ENCODE measurements at places on chromosomes 5 and 9.

DNA sequence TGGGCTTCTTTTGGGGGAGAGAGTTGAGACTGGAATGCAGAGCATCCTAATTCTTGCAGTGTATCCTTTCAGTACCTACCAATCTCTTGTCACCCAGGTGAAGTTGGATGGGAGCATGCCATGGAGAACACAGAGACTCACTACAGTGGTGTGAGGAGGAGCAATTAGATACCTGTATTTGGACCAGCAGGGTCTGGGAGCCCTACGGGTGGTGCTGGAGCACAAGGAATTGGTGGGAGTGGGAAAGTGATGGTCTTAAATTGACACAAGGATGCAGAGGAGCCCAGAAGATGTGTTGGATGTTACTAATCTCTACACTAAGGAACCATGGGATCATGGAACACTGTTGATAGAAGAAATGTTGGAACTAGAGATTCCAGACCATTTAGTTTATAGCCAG is 212.7 kb downstream of the CHSY3 start:
- H3K36me3 ChIP-seq: no peaks in the 10 kb centered on the region
- H3K4me1 ChIP-seq: no peaks in the 10 kb centered on the region
- no peak overlapping the region for H3K4me3 ChIP-seq

DNA sequence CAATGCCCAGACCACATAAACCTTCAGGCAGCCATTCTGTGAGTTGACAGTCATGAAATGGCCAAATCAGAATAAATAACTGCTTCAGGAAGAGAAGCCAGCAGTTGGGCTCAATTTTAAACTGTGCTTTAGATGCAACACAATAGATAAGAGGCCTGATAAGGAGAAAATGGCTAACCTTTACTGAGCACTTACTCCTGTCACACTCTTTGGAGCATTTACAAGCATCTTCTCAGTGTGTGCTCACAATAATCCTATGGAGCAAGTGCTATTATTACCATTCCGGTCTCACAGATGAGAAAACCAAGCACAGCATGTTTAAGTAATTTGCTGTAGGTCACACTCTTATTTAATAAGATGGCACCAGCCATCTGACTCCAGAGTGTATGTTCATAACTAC is 11.5 kb upstream of the SH3RF2 start:
- no peaks in the 10 kb centered on the region for H3K27me3 ChIP-seq
- no peak for DNase-seq
- no peak overlapping the region for H3K4me3 ChIP-seq
- H3K27ac ChIP-seq: no peak overlapping the region

DNA sequence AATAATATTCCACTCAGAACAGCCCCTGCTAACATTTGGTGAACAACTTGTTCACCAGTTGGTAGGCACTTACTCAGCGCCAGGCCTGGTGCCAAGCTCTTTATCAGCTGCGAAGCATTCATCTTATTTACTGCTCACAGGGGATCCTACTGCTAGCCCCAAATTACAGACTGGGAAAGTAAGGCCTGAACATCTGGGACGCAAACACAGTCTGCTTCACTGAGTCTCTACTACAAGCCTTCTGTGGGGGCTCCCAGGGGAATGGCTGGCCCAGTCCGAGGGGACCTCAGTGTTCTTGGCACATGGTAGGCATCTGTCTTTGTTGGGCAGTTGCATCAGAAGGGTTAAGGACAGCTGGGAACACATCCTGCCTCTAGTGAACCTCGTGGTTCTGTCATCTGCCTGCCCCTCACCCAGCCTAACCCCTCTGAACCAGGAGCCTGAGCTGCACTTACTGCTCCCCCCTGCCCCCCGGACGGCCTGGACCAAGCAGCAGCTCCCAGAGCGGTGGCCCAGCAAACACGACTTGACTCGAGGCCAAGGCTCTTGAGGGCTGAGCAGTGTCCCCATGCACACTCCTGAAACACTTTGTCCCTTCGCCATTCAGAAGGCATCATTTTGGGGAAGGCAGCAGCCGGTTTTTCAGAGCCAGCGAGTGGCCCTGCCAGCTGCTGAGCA is at the start of gene PHYHD1:
TSS of gene PHYHD1 (plus strand) at position 602 of the 678 bp plus-strand sequence. CDS start 1,342 bp downstream, outside the sequence.
- H3K36me3 ChIP-seq: peaks cover 28% of the 10 kb centered on the region
- no peaks in the 10 kb centered on the region for H3K4me1 ChIP-seq
- no peak within 1 kb of the TSS for H3K27ac ChIP-seq
- H3K27me3 ChIP-seq: no peaks in the 10 kb centered on the region

GRCh38 chr5:83077662-83078261 is 415 bp downstream of the XRCC4 start:
- H3K27me3 ChIP-seq: no peaks in the 10 kb centered on the region
- no peak for DNase-seq
- peak overlapping the region; percentile 78 for H3K27ac ChIP-seq
- H3K36me3 ChIP-seq: no peaks in the 10 kb centered on the region

- H3K4me1 ChIP-seq: peaks cover 11% of the 10 kb centered on the region
- H3K4me3 ChIP-seq: peak overlapping the region; percentile 96
- no peaks in the 10 kb centered on the region for H3K36me3 ChIP-seq
- DNase-seq: no peak
- H3K27me3 ChIP-seq: no peaks in the 10 kb centered on the region
These were observed 500 bp upstream of the CREBRF start for GRCh38 chr5:173055722-173055982.

GRCh38 chr9:97529363-97530076 is 28.1 kb downstream of the TMOD1 start:
- DNase-seq: no peak
- no peaks in the 10 kb centered on the region for H3K4me1 ChIP-seq
- H3K4me3 ChIP-seq: no peak overlapping the region
- no peak overlapping the region for H3K27ac ChIP-seq
- no peaks in the 10 kb centered on the region for H3K27me3 ChIP-seq

DNA sequence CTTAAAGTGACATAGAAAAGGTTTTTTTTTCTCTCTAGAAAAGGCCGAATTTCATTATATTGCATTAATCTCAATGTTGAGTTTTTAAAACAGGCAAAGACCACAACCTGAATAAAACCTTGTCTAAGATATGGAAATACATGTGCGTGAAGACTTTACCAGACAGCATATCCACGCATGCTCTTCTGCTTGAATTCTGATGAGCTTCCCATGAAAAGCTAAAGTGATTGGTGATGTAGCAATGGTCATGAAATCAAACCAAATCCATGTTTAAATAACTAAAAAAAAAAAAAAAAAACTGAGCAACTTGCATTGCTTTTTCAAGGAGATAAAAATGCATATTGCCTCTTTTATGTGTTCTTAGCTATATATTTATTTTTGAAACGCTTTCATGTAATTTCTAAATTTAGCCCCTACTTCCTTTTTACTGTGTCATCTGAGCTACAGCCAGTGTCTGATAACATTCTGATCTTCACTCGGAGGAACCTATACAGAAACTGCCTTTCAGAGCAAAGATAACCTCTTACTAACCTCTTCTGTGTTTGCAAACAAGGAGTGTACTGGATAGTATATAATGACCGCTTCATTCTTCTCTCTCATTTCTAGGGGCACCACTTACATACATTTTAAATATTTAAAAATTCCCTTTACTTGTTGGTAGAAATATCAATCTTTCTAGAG is 179.1 kb upstream of the GNA14 start:
- no peak overlapping the region for H3K4me3 ChIP-seq
- no peaks in the 10 kb centered on the region for H3K27me3 ChIP-seq
- no peak for DNase-seq
- H3K27ac ChIP-seq: no peak overlapping the region
- no peaks in the 10 kb centered on the region for H3K4me1 ChIP-seq

DNA sequence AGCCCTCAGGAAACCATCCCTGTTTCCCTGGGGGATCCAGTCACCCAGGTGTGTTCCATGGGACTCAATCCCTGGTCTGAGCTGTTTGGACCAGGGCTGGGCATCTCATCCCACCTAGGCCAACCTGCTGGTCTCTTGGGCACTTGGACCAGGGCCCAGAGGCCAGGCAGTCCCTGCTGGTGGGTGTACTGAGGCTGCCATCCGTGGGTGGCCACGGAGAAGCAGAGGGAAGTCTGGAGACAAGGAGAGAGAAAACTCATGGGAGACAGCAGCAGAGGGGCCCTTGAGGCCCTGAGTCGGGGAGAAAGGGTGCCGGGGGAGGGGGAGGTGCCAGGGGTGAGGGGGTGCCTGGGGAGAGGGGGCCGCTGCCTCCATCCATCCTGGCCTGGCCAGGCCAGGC is 247.8 kb downstream of the PBX3 start:
- DNase-seq: no peak
- H3K4me1 ChIP-seq: no peaks in the 10 kb centered on the region
- H3K36me3 ChIP-seq: no peaks in the 10 kb centered on the region
- H3K27ac ChIP-seq: no peak overlapping the region
- H3K4me3 ChIP-seq: no peak overlapping the region

DNA sequence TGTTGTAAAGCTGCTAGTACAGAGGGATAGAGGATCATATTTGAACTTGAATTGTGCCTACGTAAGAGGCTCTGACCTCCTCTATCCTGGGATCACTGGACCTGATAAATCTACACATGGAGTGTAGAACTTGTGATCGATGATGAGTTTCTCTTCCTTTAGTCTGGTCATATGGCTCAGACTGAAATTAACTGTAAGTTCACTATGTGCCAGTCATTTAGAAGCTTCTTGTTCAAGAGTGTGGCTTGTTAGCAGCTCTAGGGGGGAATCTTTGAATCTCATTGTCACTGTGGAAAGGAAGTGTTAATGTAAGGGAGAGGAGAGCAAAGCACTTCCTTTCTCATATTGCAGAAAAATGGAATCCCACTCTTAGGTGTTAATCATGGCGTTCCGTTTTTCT is 12.1 kb downstream of the ZBTB34 start:
- H3K4me3 ChIP-seq: no peak overlapping the region
- no peak overlapping the region for H3K27ac ChIP-seq
- no peak for DNase-seq
- no peaks in the 10 kb centered on the region for H3K4me1 ChIP-seq
- H3K36me3 ChIP-seq: no peaks in the 10 kb centered on the region

GRCh38 chr9:10252174-10252573 is 360.6 kb downstream of the PTPRD start:
- DNase-seq: no peak
- H3K4me3 ChIP-seq: no peak overlapping the region
- no peaks in the 10 kb centered on the region for H3K27me3 ChIP-seq
- H3K27ac ChIP-seq: no peak overlapping the region
- no peaks in the 10 kb centered on the region for H3K36me3 ChIP-seq

GRCh38 chr5:74953937-74954720 is 87.9 kb upstream of the FAM169A start:
- H3K27me3 ChIP-seq: no peaks in the 10 kb centered on the region
- no peaks in the 10 kb centered on the region for H3K36me3 ChIP-seq
- H3K27ac ChIP-seq: no peak overlapping the region

- no peaks in the 10 kb centered on the region for H3K36me3 ChIP-seq
- H3K4me1 ChIP-seq: no peaks in the 10 kb centered on the region
- no peak overlapping the region for H3K27ac ChIP-seq
- no peaks in the 10 kb centered on the region for H3K27me3 ChIP-seq
- DNase-seq: no peak
These were observed 32.7 kb upstream of the STARD4 start for GRCh38 chr5:111545031-111545430.

- H3K4me1 ChIP-seq: no peaks in the 10 kb centered on the region
- DNase-seq: no peak
- no peaks in the 10 kb centered on the region for H3K36me3 ChIP-seq
These were observed 133.0 kb downstream of the ZSWIM6 start for GRCh38 chr5:61465066-61465465.

GRCh38 chr9:123039617-123040219 is 6.3 kb downstream of the GPR21 start:
- H3K36me3 ChIP-seq: no peaks in the 10 kb centered on the region
- no peak overlapping the region for H3K27ac ChIP-seq
- H3K27me3 ChIP-seq: no peaks in the 10 kb centered on the region
- no peak overlapping the region for H3K4me3 ChIP-seq
- H3K4me1 ChIP-seq: no peaks in the 10 kb centered on the region

DNA sequence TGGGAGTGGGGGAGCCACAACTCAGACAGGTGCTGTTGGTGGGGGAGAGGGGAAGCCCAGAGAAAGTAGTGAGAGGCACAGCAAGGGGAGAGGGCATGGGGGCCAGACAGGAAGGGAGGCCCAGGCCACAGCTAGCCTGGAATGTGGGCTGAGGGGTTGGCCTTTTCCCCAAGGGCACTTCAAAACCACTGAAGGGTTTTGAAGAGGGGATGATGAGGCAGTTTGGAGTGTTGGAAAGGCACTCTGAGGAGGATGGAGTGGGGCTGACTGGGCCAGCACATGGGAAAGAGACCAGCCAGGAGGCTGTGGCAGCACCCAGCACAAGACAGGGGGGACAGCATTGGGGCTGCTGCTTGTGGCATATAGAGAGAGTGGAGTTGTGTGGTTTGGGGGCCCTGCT is 3.8 kb downstream of the PSD2 start:
- H3K4me3 ChIP-seq: no peak overlapping the region
- H3K27ac ChIP-seq: no peak overlapping the region
- no peaks in the 10 kb centered on the region for H3K36me3 ChIP-seq
- H3K4me1 ChIP-seq: peaks cover 11% of the 10 kb centered on the region
- no peak for DNase-seq
- peaks cover 20% of the 10 kb centered on the region for H3K27me3 ChIP-seq

GRCh38 chr5:119449882-119450281 is 2.4 kb upstream of the HSD17B4 start:
- H3K36me3 ChIP-seq: no peaks in the 10 kb centered on the region
- H3K4me1 ChIP-seq: peaks cover 9% of the 10 kb centered on the region
- no peak overlapping the region for H3K4me3 ChIP-seq
- DNase-seq: no peak
- no peak overlapping the region for H3K27ac ChIP-seq
- H3K27me3 ChIP-seq: no peaks in the 10 kb centered on the region

- no peaks in the 10 kb centered on the region for H3K27me3 ChIP-seq
- peak overlapping the region; percentile 64 for H3K4me3 ChIP-seq
- H3K4me1 ChIP-seq: peaks cover 8% of the 10 kb centered on the region
- H3K36me3 ChIP-seq: no peaks in the 10 kb centered on the region
- peak overlapping the region; percentile 66 for H3K27ac ChIP-seq
- DNase-seq: no peak
These were observed 596 bp upstream of the ADAMTS6 start for GRCh38 chr5:65482296-65482735.

DNA sequence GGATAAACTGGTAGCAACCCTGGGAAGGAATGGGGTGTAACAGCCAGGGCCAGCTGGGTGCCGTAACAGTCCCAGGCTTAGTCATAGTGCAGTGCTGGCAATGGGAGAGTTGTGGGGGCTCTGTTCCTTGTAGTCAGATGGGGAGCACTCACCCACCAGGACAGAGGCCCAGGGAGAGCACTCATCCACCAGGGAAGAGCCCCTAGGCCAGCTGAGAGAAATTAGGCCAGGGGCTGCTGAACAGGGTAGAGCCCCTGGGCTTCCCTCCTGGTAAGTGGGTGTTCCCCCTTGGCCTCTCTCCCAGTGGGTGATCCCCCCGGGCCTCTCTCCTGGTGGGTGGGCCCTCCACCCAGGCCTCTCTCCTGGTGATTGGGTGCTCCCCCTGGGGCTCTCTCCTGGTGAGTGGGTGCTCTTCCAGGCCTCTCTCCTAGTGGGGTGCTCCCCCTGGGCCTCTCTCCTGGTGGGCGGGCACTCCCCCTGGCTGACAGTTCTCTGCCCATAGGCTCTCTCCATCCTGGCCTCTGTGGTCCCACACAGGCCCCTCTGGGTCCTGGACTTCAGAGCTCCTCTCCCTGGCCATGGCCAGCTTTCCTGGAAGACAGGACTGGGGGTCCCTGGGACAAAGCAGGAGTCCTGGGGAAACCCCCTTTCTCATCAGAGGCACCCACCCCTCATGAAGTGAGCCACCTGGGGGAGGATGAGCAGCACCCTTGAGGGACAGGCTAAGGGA is 13.4 kb downstream of the FGD3 start:
- no peak for DNase-seq
- H3K4me3 ChIP-seq: no peak overlapping the region
- peaks cover 54% of the 10 kb centered on the region for H3K4me1 ChIP-seq
- no peaks in the 10 kb centered on the region for H3K36me3 ChIP-seq
- no peaks in the 10 kb centered on the region for H3K27me3 ChIP-seq
- H3K27ac ChIP-seq: peak overlapping the region; percentile 90
